ENCODE measurements at places on chromosomes 2 and 18.

- DNase-seq = no peak
These were observed 886.2 kb upstream of the NRXN1 start for GRCh38 chr2:51918113-51918512.

GRCh38 chr2:180980943-180981911, 822 bp downstream of the UBE2E3 start:
- DNase-seq = no peak

- DNase-seq = no peak
These were observed 57.6 kb downstream of the BMP10 start for GRCh38 chr2:68813596-68813995.

GRCh38 chr2:226885769-226886435, 50.0 kb downstream of the RHBDD1 start:
- DNase-seq = no peak

- no peak for DNase-seq
These were observed 108.1 kb upstream of the SIX3 start for GRCh38 chr2:44833171-44834069.

- DNase-seq = no peak
These were observed 99.0 kb downstream of the ZFP36L2 start for GRCh38 chr2:43127208-43127940.
